Mammary epithelial cell (primary cell): ENCODE measurements at places on chromosomes 3 and 15.

GRCh38 chr3:70431911-70432310 lies 119.5 kb upstream of the MDFIC2 start:
- no peak for DNase-seq

DNA sequence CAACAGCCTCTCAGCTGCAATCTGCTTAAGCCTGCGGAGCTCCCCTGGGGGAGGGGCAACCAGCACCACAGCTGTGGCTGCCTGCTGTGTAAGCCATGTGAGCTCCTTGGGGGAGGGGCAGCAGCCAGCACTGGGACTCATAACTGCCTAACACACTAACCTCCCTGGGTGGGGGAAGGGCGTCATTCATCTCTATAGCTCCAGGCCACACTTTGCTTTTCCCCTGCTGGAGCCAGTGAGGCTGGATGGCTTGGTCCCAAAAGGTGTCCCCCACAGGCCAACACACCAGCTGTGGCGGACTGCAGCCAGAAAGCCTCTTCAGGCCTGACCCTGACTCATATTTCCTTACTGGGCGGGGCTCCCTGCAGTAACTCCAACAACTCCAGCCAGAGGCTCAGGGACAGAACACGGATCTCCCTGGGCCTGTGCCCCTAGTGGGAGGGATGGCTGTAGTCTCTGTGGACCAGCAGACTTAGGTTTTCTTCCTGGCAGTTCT lies 129.8 kb downstream of the PPM1L start:
- DNase-seq: no peak

- DNase-seq: no peak
Measured at GRCh38 chr15:75367406-75367912, 948 bp downstream of the MAN2C1 start.

DNA sequence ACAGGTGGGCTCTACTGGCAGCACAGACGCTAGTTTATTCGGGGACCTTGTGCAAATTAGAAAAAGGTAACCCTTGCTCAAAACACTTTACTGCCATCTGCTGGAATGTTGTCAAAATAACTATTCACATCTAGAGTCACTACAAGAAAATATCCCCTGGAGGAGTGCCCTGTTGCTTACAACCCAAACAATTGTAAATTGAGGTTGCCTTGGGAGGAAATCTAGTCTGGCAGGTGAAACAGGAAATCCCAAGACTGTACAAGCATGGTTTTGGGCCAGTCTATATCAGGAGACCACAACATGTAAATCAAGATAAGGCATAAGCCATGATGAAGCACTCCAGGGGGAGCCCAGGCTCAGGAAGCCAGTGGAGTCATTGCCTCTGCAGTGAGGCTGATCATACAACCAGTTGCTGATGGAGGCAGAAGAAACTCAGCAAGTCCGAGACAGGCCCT lies 136.8 kb upstream of the ACP3 start:
- peak; percentile 63 for DNase-seq

DNA sequence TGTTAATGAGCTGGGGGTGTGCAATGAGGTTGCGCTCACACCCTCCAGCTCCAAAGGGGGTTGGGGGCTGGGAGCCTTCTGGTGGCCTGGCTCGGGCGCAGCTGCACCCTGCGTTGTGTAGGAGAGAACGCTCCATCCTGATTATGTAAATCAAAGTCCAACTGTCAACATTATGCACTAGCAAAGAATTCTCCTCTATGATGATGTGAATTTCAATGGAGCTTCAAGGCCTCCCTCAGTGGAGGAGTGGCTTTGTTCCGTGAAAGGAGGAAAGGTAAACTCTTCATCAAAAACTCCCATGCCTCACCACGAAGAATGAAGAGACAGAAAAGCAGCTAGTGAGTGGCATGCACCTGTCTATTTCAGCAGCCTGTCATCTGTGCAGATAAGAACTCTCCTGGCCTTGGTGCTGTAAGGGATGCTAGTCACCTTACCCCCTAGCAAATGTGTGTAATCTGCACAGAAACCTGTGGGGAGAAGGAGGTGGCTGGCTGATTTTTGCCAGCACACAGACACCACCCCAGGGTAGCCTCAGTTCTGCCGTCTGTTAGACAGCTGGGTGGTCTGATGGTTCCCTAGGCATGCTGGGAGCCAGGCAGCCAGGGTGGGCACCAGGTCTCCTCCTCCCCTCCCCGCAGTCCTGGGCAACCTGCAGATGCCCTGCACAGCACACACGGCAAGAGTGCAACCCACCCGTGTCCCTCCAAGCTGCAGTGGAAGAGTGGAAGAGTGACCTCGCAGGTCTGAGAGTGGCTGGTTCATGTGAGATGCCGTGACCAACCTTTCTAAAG lies 47.0 kb upstream of the TRPM1 start:
- DNase-seq: no peak

DNA sequence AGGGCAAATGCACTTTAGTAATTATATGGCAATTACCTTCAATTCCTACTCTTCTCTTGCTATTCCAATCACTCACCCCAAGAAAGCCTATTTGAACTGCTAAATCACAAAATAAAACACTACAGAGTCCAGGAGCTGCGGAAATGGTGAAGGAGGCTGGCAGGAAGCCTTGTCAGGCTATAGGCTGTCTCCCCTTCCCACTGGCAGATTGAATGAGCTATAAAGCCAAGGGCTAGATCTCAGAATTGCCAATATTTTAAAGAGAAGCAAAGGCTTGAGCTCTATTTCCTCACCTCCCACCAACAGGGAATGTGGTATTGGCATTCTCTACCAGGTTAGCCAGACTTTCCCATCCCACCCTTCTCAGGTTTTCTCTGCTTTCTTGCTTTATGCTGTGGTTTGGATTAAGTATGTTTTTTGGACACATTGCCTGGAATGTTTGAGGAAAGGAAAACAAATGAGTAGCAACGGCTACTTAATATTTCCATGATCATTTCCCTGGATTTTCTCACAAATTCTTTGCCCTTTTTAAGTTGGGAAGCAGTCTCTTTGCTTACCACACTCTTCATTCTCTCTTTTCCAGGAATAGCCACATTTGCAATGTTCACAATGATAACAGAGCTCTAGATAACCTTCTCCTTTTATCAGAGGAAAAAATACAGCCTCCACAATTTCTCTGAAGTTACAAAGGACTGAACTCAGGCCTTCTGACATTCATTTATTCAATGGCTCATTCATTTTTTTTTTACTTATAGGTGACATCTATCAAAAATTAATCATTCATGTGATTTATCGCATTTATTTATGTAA lies 1125.4 kb downstream of the ROBO1 start:
- DNase-seq: no peak

- peak; percentile 95 for DNase-seq
Measured at GRCh38 chr3:10205451-10206165, 40.9 kb downstream of the IRAK2 start.

DNA sequence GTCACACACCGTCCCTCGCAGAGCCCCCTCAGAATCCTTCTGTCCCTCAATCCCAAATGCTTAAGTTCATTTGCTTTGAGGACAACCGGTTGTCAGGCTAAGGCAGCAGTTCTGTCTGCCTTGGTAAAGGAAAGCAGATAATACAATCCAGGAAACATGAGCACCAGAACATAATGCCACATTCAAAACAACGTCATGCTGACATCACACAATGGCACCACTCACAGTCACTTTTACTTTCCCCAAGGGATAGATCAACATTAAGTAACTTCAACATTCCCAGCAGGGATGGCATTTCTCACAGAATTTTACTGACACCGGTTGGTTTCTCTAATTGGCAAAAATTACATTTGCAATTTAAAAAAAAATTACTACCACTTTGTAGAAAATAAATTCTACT lies 74.6 kb upstream of the PSMD6 start:
- DNase-seq: no peak

DNA sequence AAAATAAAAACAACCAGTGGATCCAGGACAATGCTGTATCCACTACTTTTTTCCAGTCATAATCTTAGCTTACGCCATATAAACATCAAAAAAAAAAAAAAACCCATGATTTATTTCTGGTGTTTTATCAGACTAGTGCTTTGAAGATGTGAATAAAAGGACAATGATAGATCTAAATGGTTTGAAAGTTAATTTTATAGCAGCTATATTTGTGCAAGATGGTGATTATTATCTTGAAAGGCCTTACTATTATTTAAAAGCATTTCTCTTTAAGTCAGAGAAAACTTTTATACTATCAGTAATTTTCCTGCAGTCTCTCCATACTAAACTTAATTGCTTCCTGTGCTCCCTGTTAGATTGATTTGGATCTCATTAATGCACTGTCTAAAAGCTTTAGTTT lies 670.3 kb downstream of the TBL1XR1 start:
- DNase-seq: no peak

DNA sequence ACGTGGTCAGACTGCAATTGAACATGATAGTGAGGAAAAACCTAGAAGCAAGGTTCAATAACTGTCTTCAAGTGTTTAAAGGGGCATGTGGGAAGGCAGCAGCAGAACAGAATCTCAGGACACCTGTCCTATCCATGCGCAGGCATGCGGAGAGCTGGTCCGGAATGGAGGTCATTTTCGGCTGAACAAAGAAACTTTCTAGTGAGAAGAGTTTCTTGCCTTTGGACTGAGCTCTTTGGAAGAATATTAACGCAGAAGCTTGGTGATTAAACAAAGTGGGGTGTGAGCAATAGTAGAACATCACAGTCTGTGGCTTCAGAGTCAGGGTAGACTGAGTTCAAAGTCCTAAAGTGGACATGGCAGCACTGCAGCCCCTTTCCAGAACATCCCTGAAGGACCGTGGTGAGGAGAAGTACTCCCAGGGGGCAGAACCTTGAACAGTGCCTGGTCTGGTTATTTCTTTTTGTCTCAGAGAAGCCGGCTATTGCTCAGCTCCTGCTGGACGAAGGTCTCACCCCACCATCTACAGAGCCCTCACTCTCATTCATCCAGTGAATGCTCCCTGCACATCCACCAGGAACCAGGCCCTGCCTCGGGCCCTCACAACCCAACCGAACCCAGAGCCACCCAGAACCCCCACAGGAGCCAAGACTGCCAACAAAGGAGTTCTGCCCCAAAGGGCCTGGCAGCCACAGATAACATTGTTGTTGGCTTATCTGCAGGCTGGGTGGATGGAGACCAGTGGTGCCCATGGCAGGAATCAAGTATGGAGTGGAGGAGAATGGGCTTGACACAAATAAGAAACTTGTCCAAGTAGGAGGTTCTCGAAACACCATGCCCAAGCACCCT lies 2.8 kb upstream of the SSUH2 start:
- DNase-seq: no peak

DNA sequence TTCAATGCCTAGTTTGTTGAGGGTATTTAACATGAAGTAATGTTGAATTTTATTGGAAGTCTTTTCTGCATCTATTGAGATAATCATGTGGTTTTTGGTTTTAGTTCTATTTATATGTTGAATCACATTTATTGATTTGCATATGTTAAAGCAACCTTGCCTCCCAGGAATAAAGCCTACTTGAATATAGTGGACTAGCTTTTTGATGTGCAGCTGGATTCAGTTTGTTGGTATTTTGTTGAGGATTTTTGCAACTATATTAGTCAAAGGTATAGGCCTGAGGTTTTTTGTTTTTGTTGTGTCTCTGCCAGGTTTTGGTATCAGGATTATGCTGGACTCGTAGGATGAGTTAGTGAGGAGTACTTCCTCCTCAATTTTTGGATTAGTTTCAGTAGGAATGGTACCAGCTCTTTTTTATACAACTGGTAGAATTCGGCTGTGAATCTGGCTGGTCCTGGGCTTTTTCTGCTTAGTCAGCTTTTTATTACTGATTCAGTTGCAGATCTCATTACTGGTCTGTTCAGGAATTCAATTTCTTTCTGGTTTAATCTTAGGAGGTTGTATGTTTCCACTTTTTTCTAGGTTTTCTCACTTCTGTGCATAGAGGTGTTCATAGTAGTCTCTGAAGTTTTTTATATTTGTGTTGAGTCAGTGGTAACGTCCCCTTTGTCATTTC lies 209.8 kb upstream of the RBMS3 start:
- DNase-seq: peak; percentile 60

DNA sequence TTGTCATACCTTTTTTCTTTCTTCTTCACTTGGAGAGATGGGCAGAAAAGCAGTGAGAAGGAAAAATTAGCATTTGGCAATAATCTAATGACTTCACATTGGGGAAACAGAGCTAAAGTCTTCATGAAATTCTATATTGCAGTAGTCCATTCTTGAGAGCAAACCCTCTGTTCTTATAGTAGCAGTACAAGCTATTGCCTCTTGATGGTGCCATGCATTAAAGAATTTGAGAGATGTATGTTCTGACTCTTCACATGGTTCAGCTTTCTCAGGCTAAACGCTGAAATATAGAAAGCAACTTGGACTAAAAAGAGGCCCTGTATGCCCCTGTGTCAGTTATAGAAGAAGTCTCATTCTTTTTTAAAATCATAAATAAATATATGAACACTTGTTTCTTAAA lies 36.0 kb downstream of the PHLDB2 start:
- no peak for DNase-seq

- no peak for DNase-seq
Measured at GRCh38 chr3:183529717-183530116, 25.8 kb downstream of the KLHL6 start.

DNA sequence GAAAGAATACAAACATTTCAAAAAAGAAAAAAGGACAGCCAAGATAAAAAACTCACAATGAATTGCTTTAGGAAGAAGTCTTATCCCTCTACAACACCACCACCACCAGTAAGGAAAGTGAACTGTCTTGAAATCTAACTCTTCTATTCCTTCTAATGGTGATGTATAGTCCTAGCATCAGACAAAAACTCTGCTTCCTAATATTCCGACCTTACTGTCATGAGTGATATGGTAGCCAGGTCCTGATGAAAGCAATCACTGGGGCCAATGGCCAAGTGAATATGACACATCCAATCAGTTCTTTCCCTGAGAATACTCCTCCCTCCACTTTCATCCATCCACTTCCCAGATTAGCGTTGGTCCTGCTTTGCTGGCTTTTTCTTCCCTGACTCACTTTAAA lies 14.8 kb downstream of the GK5 start:
- no peak for DNase-seq

GRCh38 chr15:62545467-62546227 lies 380.6 kb upstream of the C2CD4B start:
- DNase-seq: peak; percentile 13

- no peak for DNase-seq
Measured at GRCh38 chr3:21331321-21331720, 419.7 kb downstream of the ZNF385D start.

GRCh38 chr3:132317229-132317948 lies at the start of gene ACP3:
Gene ACP3 (plus strand): TSS chr3:132317407. CDS start chr3:132317457, 50 bp downstream.
- peak; percentile 76 for DNase-seq

DNA sequence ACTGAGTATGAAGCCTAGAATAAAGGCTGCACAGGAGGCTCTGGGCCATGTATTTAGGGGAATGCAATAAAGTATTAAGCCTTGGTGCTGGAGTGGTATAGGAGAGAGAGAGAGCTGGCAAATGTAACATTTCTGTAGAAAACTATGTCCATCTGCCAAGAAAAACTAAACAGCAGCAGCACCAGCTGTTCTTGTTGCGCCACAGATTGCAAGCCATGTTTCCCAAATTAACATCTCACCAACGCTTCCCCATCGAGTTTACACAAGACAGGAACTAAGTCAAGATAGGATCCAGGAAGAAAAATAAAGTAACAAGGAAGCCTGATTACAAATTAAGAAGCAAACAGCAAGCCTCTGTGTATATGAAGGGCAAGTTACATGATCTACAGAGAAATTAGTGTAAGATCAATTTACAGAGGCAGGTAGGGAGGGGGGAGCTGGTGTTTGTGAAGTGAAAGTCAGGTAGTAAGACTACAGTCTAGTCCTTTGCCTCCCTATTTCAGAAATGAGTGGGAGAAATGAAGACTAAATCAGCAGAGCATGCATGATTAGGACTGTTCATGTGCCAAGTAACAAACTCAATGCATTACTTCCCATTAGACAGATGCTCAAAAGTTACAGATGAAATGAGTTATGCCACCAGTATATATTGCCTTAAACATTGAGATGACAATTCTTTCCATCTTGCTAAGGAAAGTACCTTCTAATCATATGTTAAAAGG lies 900.5 kb downstream of the EPHA3 start:
- DNase-seq: no peak
